ENCODE measurements at places on chromosomes 5 and 9.

GRCh38 chr9:104890433-104890770 lies 37.6 kb downstream of the ABCA1 start:
- DNase-seq: no peak

DNA sequence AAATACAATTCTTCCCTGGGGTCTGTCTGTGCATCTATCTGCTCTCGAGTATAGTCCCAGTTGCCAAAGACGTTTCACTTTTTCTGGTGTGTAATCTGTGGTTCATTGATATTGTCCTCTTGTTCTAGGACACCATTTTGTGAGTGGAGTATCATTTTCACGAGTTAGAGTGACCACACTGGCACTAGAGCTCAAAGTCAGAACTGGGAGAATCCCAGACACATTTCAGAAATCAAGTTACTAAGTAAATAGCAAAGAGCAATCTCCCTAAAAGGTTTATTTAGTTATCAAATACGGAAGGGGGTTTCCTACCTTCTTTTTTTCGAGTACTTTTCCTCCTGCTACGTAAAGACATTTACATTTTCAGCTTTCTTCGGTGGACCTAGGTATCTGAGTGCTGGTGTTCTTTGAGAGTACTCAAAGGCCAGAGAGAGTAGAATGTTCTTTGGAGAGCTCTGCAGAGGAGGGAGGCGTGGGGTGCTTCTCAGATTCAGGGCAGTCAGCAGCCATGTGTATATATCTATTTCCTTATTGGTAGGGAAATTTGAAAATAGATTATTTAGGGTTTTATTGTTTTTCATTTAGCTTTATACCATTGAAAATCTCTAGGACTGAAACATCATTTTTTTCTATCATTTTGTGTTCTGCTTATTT lies 8.9 kb upstream of the HSPA9 start:
- no peak for DNase-seq

DNA sequence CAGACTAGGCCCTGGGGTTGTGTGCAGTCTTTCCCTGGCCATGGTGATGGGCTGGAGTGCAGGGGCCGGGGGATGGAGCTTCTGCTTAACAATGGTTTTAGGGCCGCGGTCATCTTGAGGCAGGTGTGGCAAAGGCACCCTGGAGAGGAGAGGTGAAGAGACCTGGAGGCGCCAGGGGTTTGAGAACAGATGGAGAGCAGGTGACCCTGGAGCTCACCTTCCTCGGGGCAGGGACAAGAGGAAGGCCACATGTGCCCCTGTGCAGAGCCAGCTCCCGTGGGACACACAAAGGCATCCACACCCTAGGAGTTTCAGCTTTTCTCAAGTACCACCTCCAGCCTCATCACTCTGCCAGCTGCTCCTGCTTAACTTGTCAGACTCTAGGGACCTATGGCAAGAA lies 46.4 kb upstream of the SH3GL2 start:
- no peak for DNase-seq

GRCh38 chr9:26500471-26500870 lies 392.1 kb downstream of the CAAP1 start:
- DNase-seq: no peak

DNA sequence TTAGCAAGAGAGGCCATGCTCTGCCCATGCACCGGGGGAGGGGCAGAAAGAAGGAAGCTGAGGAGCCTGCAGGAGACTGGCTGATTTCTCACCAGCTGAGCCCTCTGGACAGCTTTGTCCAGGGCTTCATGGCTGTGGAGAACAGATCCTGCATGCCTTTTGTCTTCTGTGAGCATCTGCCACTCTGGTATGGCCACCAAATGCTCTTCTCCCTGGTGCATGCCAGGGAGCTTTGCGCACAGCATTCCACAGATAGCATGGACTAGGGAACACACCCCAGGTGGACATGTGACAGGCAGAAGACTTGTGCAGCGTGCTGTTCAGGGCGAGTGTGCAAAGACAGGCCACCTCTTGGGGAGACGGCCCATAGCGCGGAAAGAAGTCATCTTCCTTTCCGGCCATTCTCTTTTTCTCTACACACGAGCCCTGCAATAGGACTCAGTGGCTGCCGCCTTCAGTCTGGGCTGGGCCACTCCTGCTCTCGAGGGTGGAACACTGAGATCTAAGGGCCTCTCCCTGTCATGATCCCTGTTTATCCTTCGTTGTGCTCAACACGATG lies 56.7 kb downstream of the GADD45G start:
- DNase-seq: no peak

- DNase-seq: no peak
Observed at GRCh38 chr9:16344343-16344742, 526.1 kb downstream of the BNC2 start.

GRCh38 chr5:179393078-179393477 lies 47.8 kb upstream of the ADAMTS2 start:
- no peak for DNase-seq

- DNase-seq: no peak
Observed at GRCh38 chr5:159471904-159472303, 141.6 kb upstream of the IL12B start.

- DNase-seq: no peak
Observed at GRCh38 chr9:138022756-138023393, 145.3 kb downstream of the CACNA1B start.

GRCh38 chr9:119250730-119251129 lies 118.5 kb downstream of the BRINP1 start:
- no peak for DNase-seq

GRCh38 chr9:12988258-12988657 lies 213.4 kb downstream of the LURAP1L start:
- no peak for DNase-seq

GRCh38 chr5:146836226-146836842 lies 42.2 kb downstream of the PPP2R2B start:
- no peak for DNase-seq

DNA sequence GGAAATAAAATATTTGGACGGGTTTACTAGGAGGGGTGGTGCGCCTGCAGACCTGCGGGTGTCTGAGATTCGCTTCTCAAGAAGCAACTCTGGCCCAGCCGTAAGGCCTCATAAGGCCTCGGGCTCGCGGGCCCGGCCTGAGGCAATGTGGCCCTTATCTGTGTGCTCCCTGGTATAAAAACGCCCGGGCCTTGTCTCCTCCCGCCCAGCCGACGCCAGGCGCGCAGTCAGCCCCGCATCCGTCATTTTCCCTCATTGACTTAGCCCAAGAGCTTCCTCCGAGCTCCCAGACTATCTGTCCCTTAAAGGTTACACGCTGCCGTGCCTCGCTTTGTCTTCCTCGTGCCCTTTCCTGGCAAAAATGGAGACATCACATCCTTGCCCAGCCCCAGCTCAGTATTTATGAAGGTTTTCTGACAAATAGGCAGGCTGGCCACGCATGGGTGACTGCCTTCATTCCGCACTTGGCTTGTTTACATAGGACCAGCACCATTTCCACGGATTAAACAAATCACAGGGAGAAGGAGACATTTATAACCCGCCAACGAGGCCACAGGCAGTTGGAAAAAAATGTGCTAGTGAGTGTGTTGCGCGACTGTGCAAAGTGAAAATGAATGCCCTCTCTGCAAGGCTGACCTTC lies 74.5 kb upstream of the TBCA start:
- no peak for DNase-seq

- DNase-seq: peak; percentile 13
Observed at GRCh38 chr5:140239939-140240700, 62.8 kb downstream of the PFDN1 start.

GRCh38 chr5:170137694-170138214 lies 32.1 kb downstream of the FOXI1 start:
- DNase-seq: no peak

- DNase-seq: no peak
Observed at GRCh38 chr5:916441-917293, 24.0 kb downstream of the TRIP13 start.

GRCh38 chr5:115415143-115415491 lies 118.7 kb upstream of the CCDC112 start:
- no peak for DNase-seq

DNA sequence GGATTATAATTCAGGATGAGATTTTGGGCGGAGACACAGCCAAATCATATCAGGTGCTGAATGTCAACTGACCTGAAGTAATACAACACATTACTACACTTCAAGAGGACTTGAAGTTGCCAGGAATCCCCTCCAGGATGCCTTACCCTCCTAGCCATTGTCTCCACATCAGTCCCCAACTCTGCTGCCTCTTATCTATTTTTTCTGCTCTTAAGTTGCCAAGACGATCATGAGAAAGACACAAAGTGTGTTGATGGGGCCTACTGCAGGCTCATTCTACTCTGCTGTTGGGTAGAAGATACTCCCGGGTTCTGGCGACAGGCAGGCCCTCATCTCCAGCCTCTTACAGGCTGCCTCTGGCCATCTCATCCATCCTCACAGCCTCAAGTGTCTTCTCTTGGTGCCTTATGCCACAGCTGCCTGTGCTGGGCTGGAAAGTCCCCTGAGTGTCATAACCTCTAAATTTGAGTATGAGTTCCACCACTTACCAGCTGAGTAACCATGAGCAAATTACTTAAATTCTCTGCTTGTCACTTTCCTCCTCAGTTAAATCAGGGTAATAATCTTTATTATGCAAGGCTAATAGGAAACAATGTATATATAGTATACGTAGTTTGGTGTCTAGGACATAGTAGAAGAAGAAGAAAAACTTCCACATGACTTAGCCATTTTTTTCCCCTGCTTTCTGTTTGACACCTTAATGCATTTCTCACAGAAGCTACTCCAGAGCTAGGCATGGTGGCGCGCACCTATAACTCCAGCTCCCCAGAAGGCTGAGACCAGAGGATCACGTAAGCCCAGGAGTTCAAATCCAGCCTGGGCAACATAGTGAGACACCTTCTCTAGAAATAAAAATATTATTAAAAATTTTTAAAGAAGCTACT lies 73.0 kb upstream of the SNX2 start:
- DNase-seq: no peak

DNA sequence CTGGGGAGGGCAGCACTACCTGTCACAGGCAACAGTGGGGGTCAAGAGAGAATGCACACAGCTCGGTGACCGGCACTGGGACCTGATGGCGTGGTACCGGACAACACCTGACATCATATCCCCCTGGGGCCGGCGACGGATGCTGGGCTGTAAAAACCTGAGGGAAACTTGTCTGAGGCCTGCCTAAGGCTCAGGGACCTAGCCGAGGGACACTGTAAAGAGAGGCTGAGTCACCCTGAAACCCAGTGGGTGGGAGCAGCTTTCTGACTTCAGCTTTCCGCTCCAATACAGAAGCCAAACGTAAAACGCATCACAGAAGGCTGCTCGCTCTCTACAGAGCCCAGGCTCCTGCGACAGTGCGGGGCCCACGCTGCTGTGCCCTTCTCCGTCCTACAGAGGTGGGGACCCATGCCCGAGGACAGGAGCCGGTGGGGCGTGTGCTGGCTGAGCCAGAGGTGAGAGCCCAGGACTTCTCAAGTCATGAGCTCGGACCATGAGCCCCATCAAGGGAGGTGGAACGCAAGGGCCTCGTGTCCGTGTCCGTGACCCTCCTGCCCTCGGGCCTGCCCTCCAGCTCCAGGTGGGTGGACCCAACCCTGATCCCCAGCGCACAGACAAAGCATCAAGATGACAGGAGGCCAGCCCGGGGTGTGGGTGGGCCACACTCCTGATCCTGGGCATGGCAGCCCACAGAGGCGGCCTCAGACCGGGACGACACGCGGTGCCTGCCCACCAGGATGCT lies 5.3 kb downstream of the RALGDS start:
- DNase-seq: no peak

- DNase-seq: no peak
Observed at GRCh38 chr9:107810461-107810961, 320.9 kb upstream of the KLF4 start.

DNA sequence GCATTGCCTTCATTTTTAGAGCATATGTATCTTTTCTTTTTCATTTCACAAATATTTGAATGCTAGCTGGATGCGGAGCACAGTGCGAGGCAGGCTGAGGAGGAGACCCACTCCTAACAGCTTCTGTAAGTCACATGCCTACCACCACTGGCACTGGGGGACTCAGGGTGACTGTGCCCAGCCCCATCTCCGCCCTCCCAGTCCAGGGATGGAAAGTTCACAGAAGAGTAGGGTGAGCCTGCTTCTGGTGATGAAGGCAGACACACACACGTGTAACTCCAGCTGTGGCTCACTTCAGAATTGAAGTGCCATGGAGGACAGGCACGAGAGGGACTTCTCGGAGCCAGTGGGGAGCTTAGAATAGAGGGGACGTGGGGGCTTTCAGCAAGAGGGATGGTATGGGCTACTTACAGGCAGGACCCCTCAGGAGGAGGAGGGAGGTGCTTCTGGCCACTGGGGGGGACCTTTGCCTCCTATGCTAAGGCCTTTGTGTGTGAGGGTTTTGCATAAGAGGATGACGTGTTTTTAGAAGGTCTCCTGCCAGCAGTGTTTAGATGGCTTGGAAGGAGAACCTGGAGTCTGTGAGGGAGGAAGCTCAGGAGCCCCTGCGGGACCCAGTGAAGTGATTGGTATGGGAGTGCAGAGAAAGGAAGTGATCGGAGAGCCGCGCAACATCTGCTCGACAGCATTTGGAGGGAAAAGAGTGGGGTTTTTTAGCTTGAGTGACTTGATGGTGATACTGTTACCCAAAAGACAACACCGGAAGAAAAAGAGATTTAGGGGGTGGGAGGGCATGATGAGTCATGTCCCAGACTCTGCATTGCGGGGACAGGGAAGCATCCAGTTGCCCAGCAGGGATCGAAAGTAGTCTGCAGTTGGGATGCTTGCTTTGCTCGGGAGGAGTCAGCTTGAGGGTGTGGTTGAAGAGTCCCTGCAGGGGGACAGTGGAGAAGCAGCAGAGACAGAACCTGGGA lies 163.5 kb upstream of the OTULINL start:
- DNase-seq: no peak

GRCh38 chr9:79034583-79034982 lies 537.2 kb upstream of the TLE4 start:
- no peak for DNase-seq

DNA sequence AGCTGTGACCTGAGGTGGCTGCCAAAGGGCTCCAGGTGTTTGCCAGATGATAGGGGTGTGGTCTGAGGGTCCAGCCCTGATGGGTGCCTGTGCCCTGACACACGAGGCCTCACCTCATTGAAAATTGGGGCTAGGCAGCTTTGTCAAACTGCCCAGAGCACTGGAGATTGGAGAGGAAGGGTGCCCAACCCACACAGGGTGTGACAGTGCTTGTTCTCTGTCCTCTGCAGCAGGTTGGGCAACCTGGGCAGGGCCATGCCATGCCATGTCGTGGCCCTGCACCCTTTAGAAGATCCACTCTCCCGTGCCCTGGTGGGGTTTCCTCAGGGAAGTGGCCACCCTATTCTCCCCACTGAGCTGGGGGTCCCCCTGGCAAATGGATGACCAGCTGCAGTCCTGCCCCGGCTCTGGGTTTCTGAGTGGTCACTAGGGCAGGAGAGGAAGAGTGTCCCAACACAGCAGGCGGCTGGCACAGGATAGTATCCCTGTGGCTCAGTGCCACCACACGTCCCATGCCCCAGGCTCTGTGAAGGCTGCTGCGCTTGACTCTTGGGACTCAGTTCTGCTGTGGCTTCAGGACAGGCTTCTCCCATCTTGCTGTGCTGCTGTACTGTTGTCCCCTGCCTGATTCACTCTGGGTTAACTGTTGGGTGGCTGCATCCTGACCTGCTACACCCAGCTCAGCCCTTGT lies 100.8 kb upstream of the PITX1 start:
- no peak for DNase-seq

- no peak for DNase-seq
Observed at GRCh38 chr5:135643881-135644766, 65.3 kb upstream of the CXCL14 start.

GRCh38 chr9:99475401-99476065 lies 253.5 kb downstream of the SEC61B start:
- no peak for DNase-seq

GRCh38 chr9:36100532-36100931 lies 36.0 kb upstream of the GLIPR2 start:
- no peak for DNase-seq

- no peak for DNase-seq
Observed at GRCh38 chr9:31840702-31841101, 543.7 kb upstream of the ACO1 start.
